ENCODE measurements at places on chromosomes 12 and 14.

- no peak for DNase-seq
Measured at GRCh38 chr12:42648061-42648460, 58.5 kb upstream of the PRICKLE1 start.

GRCh38 chr14:100888789-100889315, 14.7 kb downstream of the RTL1 start:
- no peak for DNase-seq

- DNase-seq = no peak
Measured at GRCh38 chr12:80272387-80272915, 171.6 kb upstream of the PTPRQ start.

DNA sequence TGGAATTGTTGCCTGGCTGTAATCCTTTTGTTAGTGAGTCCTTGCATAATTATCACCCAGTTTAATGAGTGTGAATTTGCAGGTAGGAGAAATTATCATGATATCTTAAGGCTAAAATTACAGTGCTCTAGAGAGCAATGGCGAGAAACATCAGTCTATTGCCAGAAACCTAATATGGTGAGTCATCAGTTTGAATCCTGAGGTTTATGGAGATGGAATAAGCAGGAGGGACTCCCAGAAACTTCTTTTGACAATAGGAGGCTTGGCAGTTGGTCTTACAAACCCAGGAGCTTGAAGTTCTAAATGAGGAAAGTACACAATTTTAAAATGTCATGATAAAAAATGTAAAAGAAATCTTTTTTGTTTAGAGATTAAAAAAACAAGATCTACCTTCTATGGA, 31.5 kb upstream of the CRADD start:
- DNase-seq = no peak

- DNase-seq = no peak
Measured at GRCh38 chr12:116155383-116155782, 122.1 kb downstream of the MED13L start.

- DNase-seq = no peak
Measured at GRCh38 chr14:68939893-68940613, 39.0 kb downstream of the ACTN1 start.

DNA sequence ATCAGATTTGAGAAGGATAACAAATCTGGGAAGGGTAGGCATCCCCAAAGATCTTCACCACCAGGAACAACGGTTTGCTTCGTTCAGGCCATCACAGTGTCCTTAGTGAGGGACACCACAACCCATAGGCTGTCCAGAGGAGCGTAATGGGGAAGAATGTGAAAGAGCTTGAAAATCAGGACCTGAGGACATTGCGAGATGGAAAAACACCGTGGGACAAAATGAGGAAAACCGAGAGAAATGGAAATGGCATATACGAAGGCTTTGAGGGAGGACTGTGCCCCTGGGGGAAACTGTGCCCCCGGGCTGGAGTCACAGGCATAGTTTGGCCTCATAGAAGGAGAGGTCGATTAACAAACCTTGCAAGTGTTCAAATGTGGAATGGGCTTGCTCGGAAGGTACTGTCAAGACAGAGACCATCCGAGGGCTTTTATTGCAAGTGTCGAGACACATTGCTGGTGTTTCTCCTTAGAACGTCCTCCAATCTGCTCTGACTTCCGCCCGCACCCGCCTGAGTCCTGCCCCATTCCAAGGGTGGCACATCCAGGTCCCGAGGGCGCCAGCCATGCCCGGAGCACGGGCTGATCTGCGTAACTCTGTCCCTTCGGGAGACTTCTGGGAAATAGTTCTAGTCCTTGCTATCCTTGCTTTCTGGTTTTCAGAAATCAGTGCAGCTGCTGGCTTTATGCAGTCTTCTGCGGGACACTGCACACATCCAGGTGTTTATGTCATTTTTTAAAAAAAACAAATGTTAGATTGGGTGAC, 885 bp upstream of the PALS1 start:
- peak; percentile 7 for DNase-seq

GRCh38 chr14:68327231-68327630, 465.6 kb downstream of the ZFP36L1 start:
- no peak for DNase-seq

DNA sequence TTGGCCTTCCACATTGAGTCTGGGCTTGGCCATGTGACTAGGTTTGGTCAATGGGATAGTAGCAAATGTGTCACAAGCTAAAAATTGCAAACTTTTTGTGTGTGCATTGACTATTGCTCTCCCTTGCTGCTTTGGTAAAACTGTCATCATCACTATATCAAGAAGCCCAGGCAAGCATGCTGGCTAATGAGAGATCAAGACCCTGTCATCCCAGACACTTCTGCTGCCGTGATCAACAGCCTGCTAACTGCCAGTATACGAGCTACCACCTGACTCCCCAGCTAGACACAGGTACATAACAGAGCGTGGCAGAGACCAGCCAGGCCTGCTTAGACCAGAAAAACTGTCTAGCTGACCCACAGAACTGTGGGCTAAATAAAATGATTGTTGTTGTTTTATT, 456.7 kb upstream of the DCN start:
- no peak for DNase-seq

GRCh38 chr14:60878121-60878520, 102.8 kb downstream of the TRMT5 start:
- no peak for DNase-seq

DNA sequence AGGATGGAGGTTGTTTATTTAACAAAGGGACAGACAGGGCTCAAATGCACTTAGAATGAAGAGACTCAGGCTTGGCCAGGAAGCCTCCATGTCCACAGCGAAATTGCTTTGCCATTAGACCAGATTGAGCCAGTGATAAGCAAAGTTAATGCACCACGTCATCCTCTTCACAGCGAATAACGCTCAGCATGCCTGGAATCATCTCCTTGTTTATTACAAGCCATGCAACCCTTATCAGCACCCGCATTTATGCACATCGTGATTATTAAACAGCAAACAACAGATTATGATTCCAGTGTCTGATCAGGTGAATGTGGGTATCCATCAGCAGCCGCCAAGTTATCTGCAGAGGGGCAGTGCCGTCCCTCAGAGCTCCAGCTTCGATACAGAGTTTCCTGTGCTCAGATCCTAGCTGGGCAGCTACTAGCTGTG, 175.0 kb upstream of the TMEM132C start:
- no peak for DNase-seq

DNA sequence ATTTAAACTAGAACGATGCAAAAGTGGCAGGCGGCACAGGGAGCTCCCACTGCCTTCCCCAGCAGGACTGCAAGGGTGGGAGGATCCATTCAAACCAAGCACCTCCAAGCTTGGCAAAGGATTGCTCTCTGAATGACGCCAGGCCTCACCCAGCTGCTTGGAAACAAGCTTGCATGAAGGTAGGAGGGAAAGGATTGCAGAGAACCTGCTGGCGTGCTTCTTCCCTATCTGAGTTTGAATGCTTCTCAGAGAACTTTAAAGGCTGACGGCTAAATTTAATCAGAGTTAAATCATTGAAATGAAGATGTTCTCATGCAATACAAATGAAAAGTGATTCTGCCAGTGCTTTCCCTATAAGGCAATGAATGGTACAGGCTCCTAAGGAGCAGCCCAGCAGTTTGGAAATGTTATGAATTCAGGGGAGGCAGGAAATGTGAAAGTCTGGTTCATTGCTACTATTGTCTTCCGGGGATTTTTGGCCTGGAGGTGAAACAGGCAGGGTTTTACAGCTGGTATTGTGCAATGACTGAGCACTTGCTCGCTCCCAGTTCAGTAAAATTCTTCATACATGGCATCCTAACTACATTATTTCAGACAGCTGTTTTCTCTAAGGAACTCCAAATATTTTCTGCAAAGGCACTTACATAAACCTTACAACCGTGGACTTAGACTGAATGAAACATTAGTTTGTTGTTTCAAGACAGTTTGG, 31.9 kb upstream of the DUSP6 start:
- DNase-seq = no peak

DNA sequence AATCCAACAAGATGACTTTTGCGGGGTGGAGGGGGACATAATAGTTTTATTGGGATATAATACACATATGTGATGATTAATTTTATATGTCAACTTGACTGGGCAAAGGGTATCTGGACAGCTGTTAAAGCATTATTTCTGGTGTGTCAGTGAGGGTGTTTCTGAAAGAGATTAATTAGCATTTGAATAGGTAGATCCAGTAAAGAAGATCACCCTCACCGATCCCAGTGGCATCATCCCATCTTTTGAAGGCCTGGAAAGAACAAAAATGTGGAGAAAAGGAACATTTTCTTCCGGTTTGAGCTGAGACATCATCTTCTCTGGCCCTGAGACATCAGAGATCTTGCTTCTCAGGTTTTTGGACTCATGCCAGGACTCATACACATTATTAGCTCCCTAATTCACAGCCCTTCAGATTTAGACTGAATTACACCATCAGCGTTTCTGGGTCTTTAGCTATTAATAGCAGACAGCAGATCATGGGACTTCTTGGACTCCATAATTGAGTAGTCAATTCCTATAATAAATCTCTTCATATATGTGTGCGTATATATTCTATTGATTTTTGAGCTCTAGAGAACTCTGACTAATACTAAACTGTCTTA, 283.6 kb downstream of the PCNX1 start:
- DNase-seq = no peak

GRCh38 chr12:103841690-103842584, 903 bp upstream of the NT5DC3 start:
- no peak for DNase-seq

DNA sequence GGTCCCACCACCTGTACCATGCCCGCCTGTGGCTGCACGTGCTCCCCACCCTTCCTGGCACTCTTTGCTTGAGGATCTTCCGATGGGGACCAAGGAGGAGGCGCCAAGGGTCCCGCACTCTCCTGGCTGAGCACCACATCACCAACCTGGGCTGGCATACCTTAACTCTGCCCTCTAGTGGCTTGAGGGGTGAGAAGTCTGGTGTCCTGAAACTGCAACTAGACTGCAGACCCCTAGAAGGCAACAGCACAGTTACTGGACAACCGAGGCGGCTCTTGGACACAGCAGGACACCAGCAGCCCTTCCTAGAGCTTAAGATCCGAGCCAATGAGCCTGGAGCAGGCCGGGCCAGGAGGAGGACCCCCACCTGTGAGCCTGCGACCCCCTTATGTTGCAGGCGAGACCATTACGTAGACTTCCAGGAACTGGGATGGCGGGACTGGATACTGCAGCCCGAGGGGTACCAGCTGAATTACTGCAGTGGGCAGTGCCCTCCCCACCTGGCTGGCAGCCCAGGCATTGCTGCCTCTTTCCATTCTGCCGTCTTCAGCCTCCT, 1.1 kb downstream of the INHBE start:
- DNase-seq = no peak

- DNase-seq = no peak
Measured at GRCh38 chr12:2540535-2540941, 254.2 kb upstream of the FKBP4 start.

GRCh38 chr12:120286768-120287490, 4.8 kb downstream of the RNU4-2 start:
- DNase-seq = no peak

- DNase-seq = no peak
Measured at GRCh38 chr14:55427439-55427838, 13.0 kb downstream of the TBPL2 start.

DNA sequence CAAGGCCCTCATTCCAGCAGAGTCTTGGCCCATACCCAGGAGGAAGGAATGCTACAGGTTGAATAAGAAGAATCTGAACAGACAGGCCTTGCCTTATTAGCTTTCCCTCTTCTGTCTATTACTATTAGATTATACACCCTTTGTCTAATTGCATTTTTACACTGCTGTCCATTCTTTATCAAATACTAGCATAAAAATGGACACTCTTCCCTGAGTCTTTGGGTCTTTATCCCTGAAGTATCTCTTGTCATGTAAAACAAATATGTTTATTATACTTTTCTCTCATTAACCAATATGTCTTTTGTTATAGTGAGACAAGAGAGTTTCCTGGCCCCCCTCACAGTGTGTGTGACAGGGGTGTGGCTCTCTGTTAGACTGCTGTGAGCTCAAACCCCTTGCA, 897.4 kb upstream of the SEL1L start:
- DNase-seq = no peak

- no peak for DNase-seq
Measured at GRCh38 chr12:25623816-25624215, 70.7 kb upstream of the LMNTD1 start.
